Right lobe of liver (tissue), 6 donors: ENCODE measurements at places on chromosomes 12 and 14. TPM values are rescaled to one million over a fixed set of nuclear protein-coding genes. Genes with fewer than 3 reads are reported as not detected.
A peak's percentile ranks its signal among the peaks of the same experiment; 100 is the strongest.

GRCh38 chr12:26510354-26510674 is 314.9 kb downstream of the SSPN start:
- no peak for DNase-seq

- peak; percentile 91 for DNase-seq
Observed at GRCh38 chr12:96233939-96234461, 39.8 kb downstream of the ELK3 start.

GRCh38 chr12:84537666-84538065 is 374.9 kb downstream of the SLC6A15 start:
- no peak for DNase-seq

GLT8D2 gene
- 1.2 TPM for total RNA-seq

DNA sequence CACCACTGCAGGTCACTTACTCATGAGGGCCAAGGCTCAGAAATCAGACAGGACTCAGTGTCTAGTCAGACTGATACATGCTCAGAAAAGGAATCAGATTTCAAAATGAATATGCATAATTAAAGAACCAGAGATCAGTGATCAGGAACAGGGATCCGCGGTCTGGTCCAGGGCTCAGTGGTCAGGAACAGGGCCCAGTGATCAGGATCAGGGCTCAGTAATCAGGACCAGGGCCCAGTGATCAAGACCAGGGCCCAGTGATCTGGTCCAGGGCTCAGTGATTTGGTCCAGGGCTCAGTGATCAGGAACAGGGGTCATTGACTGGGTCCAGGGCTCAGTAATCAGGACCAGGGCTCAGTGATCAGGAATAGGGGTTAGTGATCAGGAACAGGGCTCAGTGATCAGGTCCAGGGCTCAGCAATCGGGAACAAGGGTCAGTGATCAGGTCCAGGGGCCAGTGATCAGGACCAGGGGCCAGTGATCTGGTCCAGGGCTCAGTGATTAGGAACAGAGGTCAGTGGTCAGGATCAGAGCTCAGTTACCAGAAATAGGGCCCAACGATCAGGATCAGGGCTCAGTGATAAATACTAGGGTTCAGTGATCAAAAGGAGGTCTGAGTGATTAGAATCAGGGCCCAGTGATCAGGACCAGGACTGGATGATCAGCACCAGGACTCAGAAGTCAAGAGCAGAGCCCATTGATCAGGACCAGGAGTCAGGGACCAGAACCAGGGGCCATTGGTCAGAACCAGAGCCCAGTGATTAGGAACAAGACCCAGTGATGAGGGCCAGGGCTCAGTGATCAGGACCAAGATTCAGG is 175.3 kb downstream of the TMEM121 start:
- no peak for DNase-seq

TOMM20L gene
- total RNA-seq, result not detected

DNA sequence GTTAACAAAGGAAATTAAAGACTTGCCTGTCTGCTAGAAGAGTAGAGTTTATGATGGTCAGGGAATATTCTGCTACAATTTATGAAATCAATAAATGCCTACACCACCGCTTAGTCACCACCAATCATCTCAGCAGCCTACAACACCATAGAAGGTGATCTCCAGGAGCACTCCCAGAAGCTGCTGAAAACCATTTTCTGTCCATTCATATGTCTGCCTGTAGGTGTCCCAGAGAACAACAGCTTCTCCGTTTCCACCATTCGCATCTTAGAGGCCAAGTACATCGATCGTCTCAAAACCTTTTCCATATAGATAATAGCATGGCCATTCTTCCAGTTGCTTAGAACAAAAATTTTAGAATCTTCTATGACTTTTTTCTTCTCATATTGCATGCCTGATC is 303.4 kb downstream of the KCNC2 start:
- DNase-seq, result no peak

GRCh38 chr12:90028635-90029051 is 320.0 kb upstream of the ATP2B1 start:
- DNase-seq, result no peak

DNA sequence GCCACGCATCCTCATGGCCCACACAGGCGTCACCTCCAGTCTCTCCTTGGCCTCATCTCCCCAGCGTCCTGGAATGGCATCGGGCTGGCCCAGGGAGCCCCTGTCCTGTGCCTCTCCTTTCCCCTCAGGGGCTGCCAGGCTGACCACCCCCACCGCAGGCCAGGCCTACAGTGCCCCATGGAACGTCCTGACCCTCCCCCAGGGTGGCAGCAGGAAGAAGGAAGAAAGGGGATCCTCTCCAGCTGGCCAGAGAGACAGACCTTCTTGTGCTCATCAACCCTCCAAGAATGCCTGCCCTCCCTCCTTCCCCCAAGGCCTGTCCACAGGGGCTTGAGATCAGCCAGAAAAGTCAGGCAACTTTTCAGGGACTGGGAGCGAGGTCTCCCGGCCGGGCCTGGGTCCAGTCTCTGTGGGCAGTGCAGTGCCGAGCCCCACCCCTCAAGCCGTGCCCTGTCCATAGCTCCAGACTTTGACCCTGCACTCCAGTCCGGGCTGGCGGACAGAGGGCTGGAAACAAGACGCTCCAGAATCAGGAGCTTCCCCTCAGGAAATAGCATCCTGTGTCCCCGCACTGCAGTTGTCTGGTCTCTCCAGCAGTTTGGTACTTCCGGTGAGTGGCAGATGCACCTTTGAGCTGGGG is at the start of gene DAO:
DAO (plus strand) TSS at position 478 of the 640 bp plus-strand sequence. CDS start 4,915 bp downstream, outside the sequence.
- peak; percentile 88 for DNase-seq

DNA sequence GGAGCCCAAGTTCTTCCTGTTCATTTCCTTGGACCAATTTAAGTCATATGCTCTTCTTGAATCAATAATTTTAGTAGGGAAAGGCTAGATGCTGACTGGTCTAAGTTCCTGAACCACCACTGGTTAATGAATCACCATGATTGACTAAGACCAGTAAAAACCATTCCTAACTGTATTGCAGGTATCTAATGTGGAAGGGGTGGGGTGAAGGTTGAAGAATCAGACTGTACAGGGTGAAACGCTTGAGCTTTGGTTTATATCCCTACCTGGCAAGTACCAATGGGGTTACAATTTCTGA is 100.1 kb downstream of the DYRK2 start:
- DNase-seq, result no peak

GRCh38 chr12:32124637-32125036 is 18.0 kb downstream of the BICD1 start:
- DNase-seq, result no peak

DNA sequence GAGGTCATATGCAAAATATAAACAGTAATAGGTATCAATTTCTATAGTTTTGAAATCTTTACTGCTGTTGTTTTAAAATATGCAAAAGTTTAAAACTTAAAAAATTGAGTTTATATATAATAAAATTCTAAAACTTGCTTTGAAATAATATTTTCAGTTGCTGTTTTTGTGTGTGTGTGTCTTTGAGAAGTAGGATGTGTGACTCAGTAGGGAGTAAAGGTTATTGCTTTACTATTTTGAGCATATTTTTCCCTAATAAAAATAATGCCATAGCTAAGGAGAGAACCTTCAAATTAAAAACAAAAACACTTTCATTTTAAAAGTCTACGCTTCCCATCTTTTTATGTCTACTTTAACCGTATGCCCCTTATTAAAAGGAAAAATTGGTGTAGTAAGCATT is 238.1 kb downstream of the FBXL14 start:
- no peak for DNase-seq

GRCh38 chr12:145369-145960 is 68.5 kb downstream of the SLC6A12 start:
- peak; percentile 81 for DNase-seq

GRCh38 chr14:61103541-61104339 is 122.7 kb downstream of the SLC38A6 start:
- no peak for DNase-seq

DNA sequence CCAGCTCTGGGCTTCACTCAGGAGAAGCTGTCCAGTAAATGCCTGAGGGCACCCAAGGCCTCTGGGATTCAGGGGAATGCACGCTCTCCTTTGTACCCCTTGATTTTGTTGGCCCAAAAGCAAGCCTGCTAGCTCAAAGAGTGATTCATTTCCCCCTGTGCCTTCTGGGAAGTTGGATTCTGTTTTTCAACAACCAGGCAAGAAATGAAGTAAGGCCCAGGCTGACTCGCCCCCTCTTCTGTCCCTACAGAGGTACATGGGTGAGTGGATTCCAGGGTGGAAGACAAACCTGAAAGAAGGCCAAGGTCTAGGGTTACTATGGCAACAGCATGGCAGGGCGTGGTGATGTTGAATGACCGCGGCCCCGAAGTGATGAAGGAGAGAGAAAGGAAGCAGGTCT is 9.3 kb upstream of the SERPINA5 start:
- DNase-seq, result no peak

- no peak for DNase-seq
Observed at GRCh38 chr12:86170051-86170450, 86.1 kb downstream of the MGAT4C start.

DNA sequence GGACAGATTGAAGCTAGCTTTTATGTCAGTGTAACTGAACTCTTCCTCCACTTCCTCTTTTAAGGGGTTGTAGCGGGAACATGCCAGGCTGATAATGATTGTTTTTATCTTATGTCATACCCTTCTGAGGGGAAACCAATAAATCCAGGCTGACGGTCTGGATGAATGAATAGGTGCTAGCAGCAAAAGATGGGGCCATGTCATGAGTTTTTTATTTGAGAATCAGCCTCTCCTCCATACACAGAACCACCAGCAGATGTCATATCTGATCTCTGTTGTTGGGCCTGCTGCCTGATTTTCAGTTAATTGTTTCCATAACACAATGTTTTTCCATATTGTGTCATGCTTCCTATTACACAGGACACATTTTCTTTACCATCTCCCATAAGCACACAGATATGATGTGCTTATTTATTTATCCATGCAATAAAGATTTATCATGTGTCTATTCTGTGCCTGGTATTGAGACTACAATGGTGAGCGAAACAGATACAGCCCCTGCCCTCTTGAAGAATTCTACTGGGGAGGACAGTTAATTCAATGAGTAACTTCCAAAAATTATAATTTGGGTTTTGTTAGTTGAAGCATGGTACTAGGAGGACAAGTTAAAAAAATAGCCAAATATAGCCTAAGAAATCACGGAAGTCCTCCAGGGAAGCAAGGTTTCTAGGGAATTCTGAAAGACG is 33.6 kb upstream of the CRY1 start:
- no peak for DNase-seq

LALBA gene
- not detected for total RNA-seq

DNA sequence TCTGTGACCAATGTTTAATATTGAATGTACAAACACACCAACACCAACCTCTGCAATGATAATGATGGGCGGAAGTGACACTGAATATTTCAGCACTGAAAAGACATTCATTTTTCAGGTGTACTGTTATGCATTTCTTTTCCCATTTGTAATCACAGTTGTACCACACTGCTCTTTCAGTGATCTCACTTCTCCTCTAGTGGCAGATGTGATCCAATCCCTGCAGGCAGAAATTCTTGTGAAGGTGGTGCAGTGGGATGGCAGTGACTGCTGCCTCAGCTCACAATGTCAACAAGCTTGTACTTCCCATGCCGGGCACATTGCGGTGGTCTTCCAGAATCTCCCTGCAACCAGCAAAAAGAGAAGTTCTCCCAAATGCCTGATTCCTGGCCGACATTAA is 23.0 kb upstream of the ERGIC2 start:
- no peak for DNase-seq

DNA sequence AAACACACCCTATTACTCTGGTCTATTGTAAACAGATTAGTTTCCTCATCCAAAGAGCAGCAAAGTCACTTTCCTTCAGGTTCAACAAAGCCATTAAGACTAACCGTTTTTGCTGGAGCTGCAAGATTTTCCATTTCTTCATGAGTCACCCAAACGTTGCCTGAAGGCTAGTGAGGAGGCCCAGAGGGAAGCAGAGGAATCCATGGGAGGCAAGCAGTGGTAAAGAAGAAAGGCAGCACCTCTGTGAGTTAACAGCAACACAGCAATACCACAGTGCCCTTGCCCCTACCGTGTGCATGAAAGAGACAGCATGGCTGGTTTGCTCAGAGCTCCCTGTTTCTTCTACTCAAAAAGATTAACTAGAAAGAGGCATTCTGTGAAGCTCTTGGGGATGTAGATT is 206.3 kb downstream of the ACSS3 start:
- no peak for DNase-seq

- no peak for DNase-seq
Observed at GRCh38 chr12:25322351-25322750, 71.6 kb upstream of the KRAS start.

DNA sequence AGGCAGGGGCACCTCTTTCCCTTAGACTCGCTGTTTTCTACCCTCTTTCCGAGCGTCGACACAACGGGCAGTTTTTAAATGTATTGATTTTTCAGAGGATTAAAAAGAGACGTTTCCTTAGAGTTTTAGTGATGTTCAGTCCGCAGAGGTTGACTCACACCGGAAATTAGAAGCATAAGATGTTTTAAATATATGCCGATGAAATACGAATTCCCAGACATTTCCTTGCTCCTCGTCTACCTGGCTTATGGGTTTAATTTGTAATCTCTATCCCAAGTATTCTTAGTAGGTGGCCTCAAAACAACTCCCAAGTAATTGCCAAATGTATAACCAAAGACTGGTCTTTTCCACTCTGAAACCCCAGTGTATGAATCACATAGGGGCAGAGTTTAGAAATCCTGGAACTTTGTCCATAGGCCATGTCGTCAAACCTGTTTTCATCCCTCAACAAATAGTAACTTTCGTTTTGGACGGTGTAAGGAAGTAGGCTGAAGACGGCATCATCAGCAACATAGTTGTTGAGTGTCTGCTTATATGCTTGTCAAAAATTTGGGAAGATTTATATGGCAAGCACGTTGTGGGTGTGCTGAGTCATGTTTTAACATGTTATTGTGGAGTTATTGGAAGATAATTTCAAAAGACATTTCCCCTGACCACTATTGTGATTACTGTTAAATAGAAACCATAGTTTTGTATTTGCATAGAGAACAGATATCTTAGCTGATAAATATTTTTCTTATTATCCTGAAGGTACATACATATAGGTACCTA is 824 bp downstream of the TBK1 start:
- no peak for DNase-seq

KLRD1 gene
- 1.1 TPM for total RNA-seq

DNA sequence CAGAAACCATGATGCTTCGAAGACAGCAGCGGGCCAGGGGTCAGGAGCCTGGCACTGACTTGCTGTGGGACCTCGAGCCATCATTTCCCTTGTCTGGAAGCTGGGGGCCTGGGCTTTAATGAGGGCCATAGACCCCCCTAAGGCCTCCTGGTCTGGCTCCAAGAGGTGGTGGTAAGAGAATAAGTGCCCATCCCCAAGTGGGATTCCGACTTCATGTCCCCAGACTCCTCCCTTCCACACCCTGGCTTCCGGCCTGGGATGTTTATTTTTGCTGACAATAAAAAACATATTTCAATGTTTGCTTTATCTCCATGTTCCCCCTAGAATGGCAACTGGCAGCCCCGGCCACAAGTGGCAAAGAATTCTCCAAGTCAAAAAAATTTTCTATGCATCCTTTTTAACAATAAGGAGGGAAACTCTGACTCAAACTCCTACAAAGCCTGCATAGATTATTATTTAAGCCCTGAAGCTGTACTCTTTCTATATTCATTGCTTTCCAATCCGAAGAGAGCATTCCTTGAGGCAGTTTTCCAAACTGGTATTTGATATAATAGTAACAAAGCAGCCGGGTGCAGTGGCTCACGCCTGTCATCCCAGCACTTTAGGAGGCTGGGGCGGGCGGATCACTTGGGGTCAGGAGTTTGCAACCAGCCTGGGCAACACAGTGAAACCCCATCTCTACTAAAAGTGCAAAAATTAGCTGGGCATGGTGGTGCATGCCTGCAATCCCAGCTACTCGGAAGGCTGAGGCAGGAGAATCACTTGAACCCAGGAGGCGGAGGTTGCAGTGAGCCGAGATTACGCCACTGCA is 84.0 kb downstream of the ITPK1 start:
- DNase-seq, result no peak
